ENCODE measurements at places on chromosomes 7 and 10.

GRCh38 chr10:86138551-86139065 is 228.0 kb downstream of the GRID1 start:
- no peak overlapping the region for H3K4me3 ChIP-seq
- no peaks in the 10 kb centered on the region for H3K4me1 ChIP-seq
- no peak overlapping the region for H3K27ac ChIP-seq
- H3K27me3 ChIP-seq = no peaks in the 10 kb centered on the region
- no peaks in the 10 kb centered on the region for H3K36me3 ChIP-seq

DNA sequence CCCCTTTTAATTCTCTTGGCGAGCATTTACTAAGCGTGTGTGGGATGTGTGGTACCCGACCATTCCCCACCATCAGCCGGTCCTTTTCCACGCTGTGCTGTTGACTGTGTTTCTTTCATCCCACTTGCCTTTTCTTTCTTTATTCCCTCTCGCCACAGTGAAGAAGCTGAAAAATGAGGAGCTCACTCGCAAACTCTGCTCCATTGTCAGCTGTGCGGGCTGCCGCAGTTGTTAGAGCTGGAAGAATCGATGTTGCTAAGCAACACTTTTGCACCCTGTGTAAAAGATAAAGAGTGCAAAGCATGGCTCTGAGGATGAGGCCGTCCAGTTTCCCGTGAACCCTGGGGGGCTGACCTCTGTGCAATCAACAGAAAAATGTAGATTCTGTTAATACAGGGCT is 203.1 kb upstream of the NEBL start:
- DNase-seq = no peak
- no peaks in the 10 kb centered on the region for H3K4me1 ChIP-seq
- H3K4me3 ChIP-seq = no peak overlapping the region
- H3K27me3 ChIP-seq = no peaks in the 10 kb centered on the region
- H3K36me3 ChIP-seq = no peaks in the 10 kb centered on the region

GRCh38 chr10:6089334-6090219 is 743 bp downstream of the RBM17 start:
- H3K36me3 ChIP-seq = no peaks in the 10 kb centered on the region
- H3K27me3 ChIP-seq = no peaks in the 10 kb centered on the region
- no peak for DNase-seq
- H3K4me3 ChIP-seq = peak overlapping the region; percentile 81
- peak overlapping the region; percentile 60 for H3K27ac ChIP-seq

DNA sequence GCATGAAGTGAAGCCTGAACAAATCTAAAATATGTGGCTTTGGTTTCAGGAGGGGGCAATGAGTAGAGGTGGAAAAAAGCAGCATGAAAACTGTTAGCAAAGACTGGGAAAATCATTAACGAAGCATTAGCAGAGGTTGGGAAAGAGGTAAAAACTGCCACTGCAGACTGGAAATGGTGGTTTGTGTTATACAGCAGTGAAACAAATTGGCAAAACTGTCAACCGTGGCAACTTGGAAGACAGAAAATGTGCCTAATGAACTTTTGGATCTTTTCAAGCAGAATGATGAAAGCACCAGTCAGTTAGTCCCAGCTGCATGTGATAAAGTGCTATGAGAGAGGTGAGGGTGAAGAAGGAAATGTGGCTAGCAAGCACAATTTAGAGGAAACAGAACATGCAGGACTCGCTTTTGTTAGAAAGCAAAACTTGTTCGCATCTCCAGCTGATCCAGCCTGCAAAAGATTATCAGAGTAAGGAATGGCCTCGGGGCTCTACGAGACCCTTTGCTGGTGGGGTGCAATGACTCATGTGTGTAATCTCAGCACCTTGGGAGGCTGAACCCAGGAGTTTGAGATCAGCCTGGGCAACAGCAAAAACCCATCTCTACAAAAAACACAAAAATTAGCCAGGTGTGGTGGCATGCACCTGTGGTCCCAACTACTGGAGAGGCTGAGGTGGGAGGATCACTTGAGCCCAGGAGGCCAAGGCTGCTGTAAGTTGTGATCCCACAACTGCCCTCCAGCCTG is 45.7 kb downstream of the SKIDA1 start:
- no peaks in the 10 kb centered on the region for H3K36me3 ChIP-seq
- H3K4me1 ChIP-seq = no peaks in the 10 kb centered on the region
- H3K4me3 ChIP-seq = no peak overlapping the region

GRCh38 chr10:57963546-57963945 is 304.1 kb downstream of the IPMK start:
- no peaks in the 10 kb centered on the region for H3K36me3 ChIP-seq
- no peak overlapping the region for H3K27ac ChIP-seq
- no peak for DNase-seq
- no peaks in the 10 kb centered on the region for H3K27me3 ChIP-seq
- no peak overlapping the region for H3K4me3 ChIP-seq

DNA sequence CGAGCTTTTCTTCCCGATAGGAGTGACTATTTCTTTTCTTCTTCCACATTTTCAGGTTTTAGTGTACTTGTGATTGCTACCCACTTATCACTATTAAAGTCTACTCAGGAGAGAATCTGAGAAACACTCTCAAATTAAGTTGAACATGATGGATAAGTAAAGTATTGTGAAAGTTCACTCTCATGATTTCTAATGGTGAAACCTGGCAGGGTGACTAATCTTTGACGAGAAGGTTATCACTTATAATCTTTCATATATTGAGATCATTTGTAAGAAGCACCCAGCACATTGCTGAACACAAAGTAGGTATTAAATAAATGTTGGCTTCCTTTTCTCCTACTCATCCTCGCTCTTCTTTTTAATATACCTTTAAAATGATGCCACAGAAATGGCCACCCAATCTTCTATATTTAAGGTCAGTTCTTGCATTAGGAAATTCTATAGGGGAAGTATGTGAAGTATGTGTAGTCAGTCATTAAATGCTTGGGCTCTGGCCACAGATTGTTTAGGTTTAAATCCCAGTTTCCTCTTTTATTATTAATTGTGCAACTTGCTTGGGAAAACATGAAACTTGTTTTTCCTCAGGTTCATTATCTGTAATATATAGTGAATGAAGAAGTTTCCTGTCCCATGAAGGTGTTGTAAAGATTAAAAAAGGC is 3.1 kb upstream of the CFTR start:
- H3K27ac ChIP-seq = no peak overlapping the region
- no peaks in the 10 kb centered on the region for H3K4me1 ChIP-seq
- H3K4me3 ChIP-seq = no peak overlapping the region
- no peaks in the 10 kb centered on the region for H3K36me3 ChIP-seq

Measured in CD4-positive, CD25-positive, alpha-beta regulatory T cell (primary cell).